ENCODE measurements at places on chromosomes 4 and X.

- no peak for DNase-seq
Measured at GRCh38 chr4:16122308-16122711, 38.5 kb upstream of the PROM1 start.

DNA sequence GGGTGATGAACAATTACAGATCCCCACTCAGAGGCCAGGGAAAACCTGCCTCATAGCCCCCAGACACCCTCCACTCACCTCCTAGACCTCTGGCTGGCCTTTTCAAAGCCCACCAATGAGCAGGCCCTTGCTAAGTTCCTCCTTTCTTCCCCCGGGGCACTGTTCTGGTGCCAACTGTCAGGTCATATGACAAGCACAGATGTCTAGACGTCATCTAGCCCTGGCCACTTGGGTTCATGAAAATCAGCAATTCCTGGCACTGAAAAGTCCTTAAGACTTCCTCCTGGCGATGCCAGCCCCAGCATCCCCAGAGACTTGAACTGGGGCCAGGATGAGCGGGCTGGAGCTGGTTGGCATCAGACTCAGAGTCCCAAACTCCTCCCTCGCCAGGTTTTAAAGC, 115.6 kb upstream of the NALF2 start:
- no peak for DNase-seq

DNA sequence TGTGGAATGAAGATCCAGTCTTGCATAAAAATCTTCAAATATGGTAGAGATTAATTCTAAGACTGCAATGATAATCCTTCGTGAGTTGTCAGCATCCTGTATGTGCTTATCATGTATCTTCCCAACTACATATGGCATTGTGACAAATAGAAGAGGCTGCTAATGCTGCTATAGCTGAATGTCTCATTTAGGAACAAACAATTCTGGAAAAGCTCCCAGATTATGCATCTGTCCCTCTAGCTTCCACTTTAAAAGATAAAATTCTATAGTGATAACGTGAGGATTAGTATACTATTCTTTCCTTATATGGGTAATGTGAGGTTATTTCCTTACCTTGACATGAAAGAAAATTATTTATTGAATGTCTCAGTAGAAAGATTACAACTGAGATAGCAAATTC, 930.9 kb downstream of the DMD start:
- DNase-seq, result no peak

DNA sequence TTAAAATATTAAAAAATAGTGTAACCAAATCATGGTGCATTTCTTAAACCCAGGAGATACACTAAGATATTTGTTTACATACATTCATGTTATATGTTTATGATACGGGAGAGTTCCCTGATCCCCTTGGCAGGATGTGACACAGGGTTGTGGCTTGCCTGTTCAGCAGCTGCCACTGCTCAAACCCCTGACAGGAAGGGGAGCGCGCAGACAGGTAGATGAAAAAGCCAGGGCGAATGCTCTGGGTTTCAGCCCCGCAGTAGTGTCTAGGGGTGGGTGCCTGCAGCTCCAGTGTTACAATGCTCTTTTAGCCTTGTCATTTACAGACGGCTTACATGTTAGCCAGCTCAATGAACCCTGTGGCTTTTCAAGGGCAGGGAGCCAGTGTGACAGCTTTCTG, 1343.8 kb upstream of the IGFBP7 start:
- no peak for DNase-seq

GRCh38 chrX:77446908-77447652, at the start of gene FGF16:
Gene FGF16 (plus strand): TSS chrX:77447389. CDS start chrX:77447675, 286 bp downstream.
- no peak for DNase-seq
